HFFc6 (cell line): ENCODE measurements at places on chromosomes 3 and 15. TPM values are rescaled to one million over a fixed set of nuclear protein-coding genes. Genes with fewer than 3 reads are reported as not detected.

The SSUH2 gene
- total RNA-seq, result 0.51 TPM in 1 of 3 replicates, not detected in the others

The DCP1A gene
- 14.0 to 15.8 TPM (median 15.1 TPM) in 3 replicates for total RNA-seq

The KAT2B gene
- total RNA-seq, result 9.4 to 17.3 TPM (median 12.7 TPM) in 3 replicates

DNA sequence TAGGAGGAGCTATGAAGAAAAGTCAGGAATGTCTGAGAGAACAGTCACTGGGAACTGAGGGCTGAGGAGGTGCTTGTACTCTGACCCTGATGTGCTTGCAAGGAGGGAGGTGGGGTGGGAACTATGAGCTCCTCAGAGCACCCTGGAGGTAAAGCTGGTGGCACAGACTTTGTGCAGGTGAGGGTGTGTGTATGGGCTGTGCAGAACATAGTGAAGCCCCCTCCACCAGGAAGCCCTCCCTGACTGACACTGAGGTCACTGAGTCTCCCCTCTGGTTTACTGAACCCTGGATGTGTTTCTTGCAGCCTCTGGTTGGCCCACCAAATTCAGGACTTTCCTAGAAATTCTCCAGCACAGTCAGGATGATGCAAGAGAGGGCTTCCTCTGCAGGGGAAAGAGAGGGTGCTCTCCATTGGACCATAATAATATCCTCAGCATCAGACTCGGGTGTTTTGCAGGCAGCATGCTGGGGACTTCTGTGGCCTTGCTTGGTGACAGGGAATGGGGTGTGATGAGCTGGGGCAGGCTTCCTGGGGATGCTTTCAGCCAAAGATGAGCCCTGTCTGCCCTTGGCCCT is 1.5 kb upstream of the ISLR start:
- no peak for DNase-seq

The LCMT2 gene
- 6.2 and 6.4 TPM in 2 replicates for total RNA-seq

GRCh38 chr3:127589600-127590281 is 792 bp downstream of the TPRA1 start:
- DNase-seq, result no peak

- DNase-seq, result no peak
Observed at GRCh38 chr3:71704915-71705314, 20.3 kb downstream of the EIF4E3 start.

The RTP3 gene
- total RNA-seq, result not detected in 2 replicates

The SEMA3B gene
- total RNA-seq, result 23.2 and 26.6 TPM in 2 replicates

The HRH1 gene
- total RNA-seq, result 5.8 to 8.4 TPM (median 6.7 TPM) in 3 replicates

DNA sequence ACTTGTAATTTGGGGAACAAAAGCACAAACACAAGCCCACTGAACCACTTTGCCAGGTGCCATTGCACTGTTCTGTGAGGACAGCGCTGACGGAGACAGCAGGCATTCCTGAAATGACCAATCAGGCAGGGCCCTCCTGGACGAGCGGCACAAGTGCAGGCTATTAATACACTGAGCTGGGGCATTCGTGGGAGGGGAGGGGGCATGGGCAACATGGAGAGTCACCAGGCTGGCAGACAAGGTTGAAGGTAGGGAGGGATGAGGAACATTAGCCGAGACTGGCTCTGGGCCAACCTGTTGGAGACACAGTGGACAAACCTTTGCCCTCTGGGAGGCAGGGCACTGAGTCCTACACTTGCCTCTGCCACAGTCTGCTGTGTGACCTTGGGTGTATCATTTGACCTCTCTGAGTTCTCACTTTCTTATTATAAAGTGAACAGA is 45.6 kb downstream of the NOX5 start:
- no peak for DNase-seq
